HT-29 (cell line): ENCODE measurements at places on chromosomes 6 and 20.

DNA sequence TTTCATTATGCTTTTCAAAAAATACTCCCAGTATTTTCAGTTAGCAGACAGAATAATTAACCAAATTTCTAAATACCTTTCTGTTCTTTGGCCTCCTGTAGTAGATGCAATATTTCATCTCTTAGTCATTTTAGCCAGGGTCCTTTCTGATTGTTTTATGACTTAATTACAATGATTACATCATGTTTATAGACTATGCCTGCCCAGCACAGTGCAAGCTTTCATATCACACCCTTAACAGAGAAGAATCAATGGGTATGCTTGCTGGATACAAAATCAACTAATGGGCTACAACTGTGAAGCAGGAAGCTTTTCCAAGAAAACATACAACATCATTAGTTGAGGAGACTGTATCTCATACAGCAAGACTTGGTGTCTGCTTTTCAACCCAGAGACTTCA, 119.8 kb upstream of the NRSN1 start:
- DNase-seq, result no peak

DNA sequence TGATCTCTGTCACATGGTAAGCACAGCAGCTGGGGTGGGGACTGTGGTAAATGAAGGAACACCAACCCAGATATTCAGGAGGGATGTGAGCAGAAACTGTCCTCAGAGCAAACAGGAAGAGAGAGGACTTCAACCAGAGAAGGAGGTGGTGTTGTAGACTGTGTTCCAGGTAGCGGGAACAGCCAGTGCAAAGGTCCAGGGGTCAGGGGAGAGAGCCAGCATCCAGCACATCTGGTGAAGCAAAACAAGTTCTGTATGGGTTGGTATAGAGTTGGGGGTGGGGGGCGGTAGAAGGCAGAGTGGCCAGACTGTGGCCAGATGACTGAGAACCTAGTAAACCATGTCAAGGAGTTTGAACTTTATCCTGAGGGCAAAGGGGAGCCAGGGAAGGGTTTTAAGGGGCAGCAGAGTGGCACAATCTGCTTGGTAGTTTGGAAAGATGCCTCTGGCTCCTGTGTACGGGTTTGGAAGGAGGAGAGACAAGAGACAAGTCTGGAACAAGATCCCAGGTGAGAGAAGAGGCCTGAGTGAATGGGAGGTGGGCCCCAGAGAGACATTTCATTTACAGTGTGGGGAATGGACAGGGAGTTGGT, 27.8 kb upstream of the TTPAL start:
- DNase-seq, result no peak

GRCh38 chr6:53520320-53520928, 24.5 kb downstream of the GCLC start:
- DNase-seq, result no peak

- no peak for DNase-seq
Measured at GRCh38 chr20:48431653-48432493, 395.9 kb downstream of the PREX1 start.

DNA sequence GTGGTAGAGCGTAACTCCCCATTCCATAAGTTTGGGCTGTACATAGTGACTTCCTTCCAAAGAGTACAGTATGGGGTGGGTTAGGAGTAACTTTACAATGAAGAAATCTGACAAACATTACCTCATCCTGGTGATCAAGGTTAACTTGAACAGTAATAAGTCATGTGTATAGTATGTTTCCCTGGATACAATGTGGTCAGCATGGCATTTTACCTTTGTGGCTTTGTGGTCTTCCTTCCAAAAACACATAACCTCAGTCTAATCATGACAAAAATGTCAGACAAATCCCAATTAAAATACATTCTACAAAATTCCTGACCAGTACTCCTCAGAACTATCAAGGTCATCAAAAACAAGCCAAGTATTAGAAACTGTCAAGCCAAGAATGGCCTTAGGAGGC, 225.1 kb downstream of the UBE3D start:
- DNase-seq, result no peak

GRCh38 chr20:43006651-43007375, 182.9 kb downstream of the PTPRT start:
- DNase-seq, result no peak

GRCh38 chr20:37627767-37628130, 66.1 kb upstream of the CTNNBL1 start:
- no peak for DNase-seq

DNA sequence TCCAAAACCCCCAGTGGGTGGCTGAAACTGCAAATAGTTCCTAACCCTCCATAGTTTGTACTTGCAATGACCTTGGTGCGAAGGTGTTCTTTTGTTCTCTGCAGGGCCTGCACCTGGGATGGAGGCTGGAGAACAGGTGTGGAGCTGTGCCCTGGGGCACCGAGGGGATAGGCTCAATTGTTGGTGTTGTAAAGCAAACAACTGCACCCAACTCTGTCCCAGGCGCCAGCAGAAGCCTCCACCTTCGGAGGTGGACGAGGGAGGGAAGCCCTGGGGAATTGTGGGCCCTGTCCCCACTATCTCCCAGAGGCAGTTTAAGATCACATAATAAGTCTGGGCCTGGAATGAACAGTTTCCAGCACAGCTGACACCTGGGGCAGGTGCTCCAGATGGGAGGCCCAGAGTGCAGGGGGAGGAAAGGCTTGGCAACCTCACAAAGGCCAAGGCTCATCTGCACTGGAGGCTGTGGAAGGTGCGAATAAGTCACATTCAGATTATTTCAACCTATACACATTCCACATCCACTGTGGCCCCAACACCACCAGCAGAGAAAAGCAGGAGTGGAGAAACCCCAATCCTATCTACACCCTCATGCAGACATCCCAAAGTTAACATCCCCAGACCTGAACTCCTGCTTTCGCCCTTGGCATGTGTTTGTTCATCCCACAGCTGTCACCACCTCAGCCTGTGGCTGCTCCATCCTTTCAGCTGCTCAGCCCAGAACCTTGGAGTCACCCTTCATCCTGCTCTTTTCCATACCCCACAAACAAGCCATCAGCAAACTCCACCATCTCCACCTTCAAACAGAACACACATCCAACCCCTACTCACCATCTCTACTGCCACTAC, 12.3 kb upstream of the CBFA2T2 start:
- no peak for DNase-seq

- no peak for DNase-seq
Measured at GRCh38 chr6:21259660-21260059, 333.9 kb upstream of the SOX4 start.

GRCh38 chr6:98380589-98380988, 453.8 kb upstream of the POU3F2 start:
- no peak for DNase-seq

GRCh38 chr6:156160007-156160794, 617.0 kb upstream of the ARID1B start:
- DNase-seq, result no peak

- no peak for DNase-seq
Measured at GRCh38 chr6:153944201-153944600, 94.8 kb upstream of the OPRM1 start.
